ENCODE measurements at places on chromosomes 3 and 15.

- DNase-seq: no peak
Measured at GRCh38 chr15:97525809-97526208, 434.7 kb upstream of the ARRDC4 start.

GRCh38 chr15:40932649-40933516 is 3.7 kb downstream of the DLL4 start:
- DNase-seq: no peak

GRCh38 chr3:64097920-64098319 is 74.6 kb upstream of the PSMD6 start:
- no peak for DNase-seq

GRCh38 chr15:85652457-85652856 is 142.3 kb downstream of the KLHL25 start:
- DNase-seq: no peak

- peak; percentile 70 for DNase-seq
Measured at GRCh38 chr3:187318819-187319616, 27.5 kb upstream of the MASP1 start.

DNA sequence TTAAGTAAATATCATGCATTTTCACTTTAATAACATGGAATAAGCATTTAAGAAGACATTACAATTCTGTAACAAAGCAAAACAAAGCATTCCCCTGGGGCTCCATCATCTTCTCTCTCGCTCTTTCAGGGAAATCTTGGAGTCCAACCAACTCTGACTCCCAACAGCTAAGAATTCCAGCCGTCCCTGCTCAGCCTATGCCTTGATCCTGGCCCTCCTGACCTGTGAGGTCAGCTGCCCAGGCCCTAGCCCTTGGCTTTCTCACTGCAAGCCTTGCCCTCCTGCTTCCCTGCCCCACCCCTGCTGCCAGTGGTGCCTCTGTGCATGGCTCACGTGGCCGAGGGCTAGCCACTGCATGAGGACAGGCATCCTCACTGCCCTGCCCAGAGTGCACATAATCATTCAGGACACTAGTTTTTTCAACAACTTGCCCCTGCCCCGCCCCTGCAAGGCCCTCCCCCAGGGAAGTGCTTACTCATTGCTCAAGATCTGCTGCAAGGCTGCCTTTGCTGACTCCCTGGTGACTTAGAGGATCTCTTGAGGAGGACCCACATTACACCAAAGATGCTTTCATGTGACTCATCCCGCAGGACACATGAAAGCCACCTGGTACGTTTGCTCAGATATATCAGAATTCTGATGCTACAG is 37.6 kb downstream of the MTMR10 start:
- peak; percentile 24 for DNase-seq

GRCh38 chr3:141051443-141052200 is 475 bp downstream of the SPSB4 start:
- DNase-seq: no peak

- no peak for DNase-seq
Measured at GRCh38 chr15:100187677-100188076, 154.1 kb downstream of the ADAMTS17 start.

GRCh38 chr3:27633224-27633545 is 88.9 kb downstream of the EOMES start:
- DNase-seq: peak; percentile 27

GRCh38 chr15:63048776-63049665 is 6.5 kb downstream of the TPM1 start:
- DNase-seq: peak; percentile 57

GRCh38 chr15:91555312-91555711 is 298.2 kb upstream of the SLCO3A1 start:
- peak; percentile 54 for DNase-seq

DNA sequence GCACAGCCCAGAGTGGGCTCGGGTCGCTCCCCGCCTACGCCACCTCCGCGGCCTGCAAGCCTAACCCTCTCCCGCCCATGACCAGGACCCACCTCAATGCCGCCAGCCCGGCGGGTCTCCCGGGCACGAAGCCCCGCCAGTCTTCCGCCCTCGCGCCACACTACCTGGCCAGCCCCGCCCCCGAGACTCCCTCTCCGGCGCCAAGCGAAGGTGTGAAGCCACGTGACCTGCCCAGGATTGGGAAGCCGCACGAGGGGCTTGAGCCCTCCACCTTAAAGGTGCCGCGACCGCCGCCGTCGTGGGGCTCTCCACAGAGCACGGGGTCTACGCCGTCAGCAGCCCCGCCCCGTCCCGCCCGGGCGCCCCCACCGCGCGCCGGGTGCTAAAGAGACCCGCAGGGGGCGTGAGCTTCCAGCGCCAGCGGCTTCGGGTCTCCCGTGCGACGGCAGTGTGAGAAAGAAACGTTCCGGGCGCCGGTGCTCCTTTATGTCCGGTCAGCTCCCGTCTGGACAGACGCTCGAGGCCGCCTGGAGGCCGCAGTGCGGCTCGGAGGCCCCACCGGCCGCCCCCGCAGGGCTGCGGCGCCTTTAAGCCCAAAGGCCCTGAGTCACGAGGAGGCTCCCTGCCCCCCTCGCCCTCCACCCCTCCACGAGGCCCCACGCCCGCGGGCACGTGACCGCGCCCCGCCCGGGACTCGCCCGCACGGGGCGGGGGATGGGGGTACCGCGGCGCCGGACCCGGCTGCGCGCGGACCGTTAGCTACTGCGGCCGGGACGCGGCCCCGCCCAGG is at the start of gene CPEB1:
TSS of gene CPEB1 (minus strand) at position 319 of the 790 bp plus-strand sequence. CDS start 18,904 bp downstream, outside the sequence.
- DNase-seq: peak; percentile 46

DNA sequence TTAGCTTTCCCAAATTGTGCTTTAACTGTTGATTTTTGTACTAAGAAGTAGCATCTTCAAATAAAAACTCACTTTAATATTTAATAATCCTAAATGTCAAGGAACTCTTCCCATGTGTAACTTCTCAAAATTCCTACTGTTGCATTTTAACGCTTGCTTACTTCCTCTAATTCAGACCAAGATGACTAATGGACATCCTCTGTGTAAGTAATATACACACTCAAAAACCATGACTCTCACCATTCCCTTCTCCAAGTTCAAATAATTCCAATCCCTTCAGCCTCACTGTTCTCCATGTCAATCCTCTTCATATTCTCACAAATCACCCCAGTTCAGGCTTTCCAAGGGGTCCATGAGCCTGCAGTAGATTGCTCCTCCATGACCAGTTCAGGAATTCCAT is 13.0 kb downstream of the MRPL46 start:
- peak; percentile 85 for DNase-seq

DNA sequence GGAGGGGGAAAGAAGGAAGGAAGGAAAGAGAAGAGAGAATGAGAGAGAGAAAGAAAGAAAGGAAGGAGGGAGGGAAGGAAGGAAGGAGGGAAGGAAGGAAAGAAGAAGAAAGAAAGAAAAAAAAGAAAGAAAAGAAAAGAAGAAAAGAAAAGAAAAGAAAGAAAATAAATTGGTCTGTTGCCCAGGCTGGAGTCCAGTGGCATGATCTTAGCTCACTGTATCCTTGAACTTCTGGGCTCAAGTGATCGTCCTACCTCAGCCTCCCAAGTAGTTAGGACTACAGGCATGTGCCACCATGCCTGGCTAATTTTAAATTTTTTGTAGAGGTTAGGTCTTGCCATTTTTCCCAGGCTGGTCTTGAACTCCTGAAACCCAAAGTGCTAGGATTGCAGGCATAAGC is 11.6 kb upstream of the RNF7 start:
- DNase-seq: no peak

DNA sequence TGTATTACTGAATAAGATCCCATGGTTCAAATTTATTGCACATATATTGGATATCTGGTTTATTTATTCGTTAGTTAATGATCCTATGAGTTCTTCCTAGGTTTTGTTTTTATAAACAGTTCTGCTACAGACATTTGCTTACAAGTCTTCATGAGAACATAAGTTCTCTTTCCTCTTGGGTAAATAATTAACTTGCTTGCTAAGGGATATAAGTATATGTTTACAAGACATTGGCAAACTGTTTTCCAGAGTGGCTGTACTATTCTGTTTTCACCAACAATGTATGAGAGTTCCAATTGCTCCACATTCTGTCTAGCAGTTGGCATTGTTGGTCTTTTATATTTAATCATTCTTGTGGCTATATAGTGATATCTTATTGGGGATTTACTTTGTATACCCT is 341.8 kb upstream of the GBE1 start:
- no peak for DNase-seq

DNA sequence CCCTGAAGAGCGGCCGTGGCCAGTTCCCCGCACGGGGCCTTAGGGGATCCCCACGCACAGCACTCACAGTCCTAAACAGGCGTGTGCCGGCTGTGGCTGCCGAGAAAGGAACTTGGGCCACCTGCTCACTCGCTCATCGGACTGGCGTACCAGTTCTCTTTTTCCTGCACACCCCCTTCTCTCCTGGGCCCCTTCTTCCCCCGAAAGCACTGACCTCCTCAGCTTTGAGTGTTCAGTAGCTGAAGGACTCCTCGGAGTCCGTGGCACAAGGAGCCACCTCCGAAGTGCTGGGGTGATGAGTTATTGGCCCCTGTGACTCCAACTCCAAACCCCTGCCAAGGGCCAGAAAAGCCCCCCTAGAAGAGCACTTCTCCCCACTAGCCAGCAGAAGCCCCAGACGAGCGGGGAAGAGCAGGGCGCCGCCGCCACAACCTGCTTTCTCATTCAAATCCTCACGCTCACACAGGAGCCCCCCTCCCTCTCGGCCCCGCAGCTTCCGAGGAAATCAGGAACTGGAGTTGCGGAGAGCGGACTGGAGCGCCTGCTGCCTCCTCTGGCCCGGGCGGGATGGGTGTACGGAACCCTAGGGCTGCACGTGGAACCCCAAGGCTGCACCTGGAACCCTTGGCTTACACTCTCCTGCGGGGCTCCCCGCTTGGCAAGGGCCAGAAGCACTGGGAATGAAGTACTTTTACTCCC is at the start of gene PLCH1:
TSS of gene PLCH1 (minus strand) at position 446 of the 699 bp plus-strand sequence. CDS start 40,847 bp downstream, outside the sequence.
- peak; percentile 54 for DNase-seq

- no peak for DNase-seq
Measured at GRCh38 chr3:187996609-187997008, 157.3 kb upstream of the LPP start.

DNA sequence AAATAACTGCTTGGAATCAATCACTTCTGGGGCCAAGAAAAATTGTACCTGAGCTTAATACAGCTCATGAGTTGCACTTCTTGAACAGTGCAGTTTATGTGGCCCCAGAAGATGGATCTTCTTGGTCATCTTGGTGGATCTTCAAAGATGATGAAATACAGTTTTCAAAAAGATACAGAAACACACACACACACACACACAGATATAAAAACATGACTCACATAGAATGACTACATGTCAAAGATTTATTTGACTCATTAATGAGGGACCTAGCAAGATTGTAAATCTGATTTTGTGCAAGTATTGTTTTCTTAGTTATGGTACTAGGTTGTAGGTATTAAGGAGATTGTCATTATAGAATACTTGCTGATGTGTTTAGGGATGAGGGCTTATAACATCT is 32.6 kb downstream of the PDCD6IP start:
- DNase-seq: peak; percentile 56

DNA sequence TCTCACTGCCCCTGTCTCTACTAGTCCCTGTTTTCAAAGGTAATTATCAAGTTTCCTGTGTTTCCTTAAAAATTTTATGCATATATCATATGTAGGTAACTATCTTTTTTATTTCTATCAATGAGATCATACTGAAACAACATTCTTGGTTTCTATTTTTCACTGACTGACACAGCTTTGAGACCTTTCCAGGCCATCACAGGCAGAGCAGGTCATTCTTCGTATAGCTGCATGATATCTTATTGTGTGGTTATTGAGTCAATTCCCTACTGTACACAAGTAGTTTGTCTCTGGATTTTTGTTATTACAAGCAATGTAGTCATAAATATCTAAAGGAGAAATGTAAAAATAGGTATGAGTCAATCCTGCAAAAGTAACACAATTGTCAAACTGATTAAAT is 169.6 kb downstream of the CFAP20DC start:
- DNase-seq: no peak

DNA sequence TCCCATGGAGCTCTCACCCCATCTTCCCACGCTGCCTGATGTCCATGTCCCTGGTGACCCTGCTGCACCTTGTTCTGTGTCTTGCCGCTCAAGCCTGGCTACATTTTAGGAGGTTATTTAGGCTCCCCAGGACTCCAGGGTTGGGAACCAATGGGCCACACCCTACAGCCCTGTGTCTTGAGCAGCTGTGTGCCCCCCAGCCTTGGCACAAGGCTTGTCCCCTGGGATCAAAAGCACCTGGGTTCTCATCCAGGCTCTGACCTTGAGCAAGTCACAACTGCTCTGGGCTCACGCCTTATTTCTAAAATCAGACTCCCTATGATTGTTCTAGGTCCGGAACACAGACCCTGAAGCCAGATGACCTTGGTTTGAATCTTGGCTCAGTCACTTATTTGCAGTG is 14.1 kb downstream of the SPSB4 start:
- DNase-seq: no peak

GRCh38 chr3:77467702-77468625 is 428.1 kb downstream of the ROBO2 start:
- DNase-seq: no peak

GRCh38 chr15:41331833-41332193 is 578 bp downstream of the OIP5 start:
- peak; percentile 72 for DNase-seq

DNA sequence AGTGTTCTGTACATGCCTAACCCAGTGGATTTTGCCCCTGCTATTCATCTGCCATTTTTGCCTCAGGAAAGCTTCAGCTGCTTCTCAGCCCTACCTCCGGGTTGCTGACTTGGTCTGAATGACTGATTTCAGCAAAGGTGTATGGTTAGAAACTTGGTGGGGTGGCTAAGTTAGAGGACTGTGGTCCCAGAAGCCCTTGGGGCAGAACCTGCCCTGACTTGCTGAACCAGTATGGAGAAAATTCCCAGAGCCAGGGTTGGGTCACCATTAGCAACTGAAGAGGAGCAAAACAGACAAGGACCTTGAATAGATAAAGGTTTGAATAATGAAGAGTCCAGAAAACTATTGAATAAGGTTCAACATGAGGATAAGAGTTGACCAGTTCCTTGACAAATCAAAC is 6.1 kb upstream of the WWTR1 start:
- no peak for DNase-seq

DNA sequence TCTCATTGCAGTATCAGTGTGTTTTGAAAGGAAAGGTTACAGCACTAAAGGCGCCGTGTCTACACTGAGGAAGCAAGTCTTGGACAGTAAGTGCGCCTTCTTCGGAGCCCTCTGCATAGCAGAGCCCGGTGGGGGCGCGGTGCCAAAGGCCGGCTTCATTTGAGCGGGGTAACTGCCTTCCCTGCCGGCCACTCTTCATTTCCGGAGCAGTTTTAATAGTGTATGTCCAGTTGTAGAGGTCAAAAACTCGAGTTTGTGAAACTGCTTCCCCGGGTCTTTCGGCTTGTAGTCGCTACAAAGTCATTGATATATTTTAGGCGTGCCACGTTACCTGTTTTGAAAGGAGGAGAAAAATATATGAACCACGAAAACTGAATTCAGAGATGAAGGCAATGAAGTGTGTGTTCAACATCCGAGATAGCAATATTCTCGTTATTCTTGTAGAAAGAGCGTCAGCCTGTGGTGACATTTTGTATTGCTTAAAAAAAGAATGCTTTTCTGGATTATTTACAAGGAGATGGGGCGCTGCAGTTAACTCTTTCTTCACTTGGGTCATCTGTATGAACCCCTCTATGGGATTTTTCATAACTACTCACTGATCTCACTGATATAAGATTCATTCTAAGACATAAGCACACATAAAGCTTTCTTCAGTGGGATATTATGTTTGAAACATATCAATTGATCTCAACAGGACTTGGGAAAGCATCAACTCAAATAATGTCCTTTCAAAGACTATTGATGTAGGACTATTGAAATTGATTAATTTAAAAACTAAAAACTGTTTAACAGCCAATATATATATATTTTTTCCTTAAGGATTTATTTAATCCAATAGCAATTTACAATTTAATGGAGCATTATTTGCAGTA is 3.0 kb downstream of the ALCAM start:
- peak; percentile 79 for DNase-seq

- DNase-seq: peak; percentile 27
Measured at GRCh38 chr3:186931532-186932280, 1.4 kb downstream of the ST6GAL1 start.

- DNase-seq: no peak
Measured at GRCh38 chr3:189902230-189903186, 218.2 kb downstream of the P3H2 start.
